ENCODE measurements at places on chromosomes 6 and 20.
A peak's percentile ranks its signal among the peaks of the same experiment; 100 is the strongest.

GRCh38 chr6:87700397-87701343, 1.4 kb downstream of the AKIRIN2 start:
- peak overlapping the region; percentile 89 for H3K27ac ChIP-seq
- H3K36me3 ChIP-seq, result peaks cover 24% of the 10 kb centered on the region
- H3K27me3 ChIP-seq, result no peaks in the 10 kb centered on the region
- peak overlapping the region; percentile 97 for H3K4me3 ChIP-seq
- peak; percentile 85 for DNase-seq

GRCh38 chr6:24910331-24910960, 25.3 kb downstream of the RIPOR2 start:
- H3K36me3 ChIP-seq, result peaks cover 19% of the 10 kb centered on the region
- H3K27ac ChIP-seq, result peak overlapping the region; percentile 100
- DNase-seq, result peak; percentile 94
- H3K4me1 ChIP-seq, result peaks cover 85% of the 10 kb centered on the region

DNA sequence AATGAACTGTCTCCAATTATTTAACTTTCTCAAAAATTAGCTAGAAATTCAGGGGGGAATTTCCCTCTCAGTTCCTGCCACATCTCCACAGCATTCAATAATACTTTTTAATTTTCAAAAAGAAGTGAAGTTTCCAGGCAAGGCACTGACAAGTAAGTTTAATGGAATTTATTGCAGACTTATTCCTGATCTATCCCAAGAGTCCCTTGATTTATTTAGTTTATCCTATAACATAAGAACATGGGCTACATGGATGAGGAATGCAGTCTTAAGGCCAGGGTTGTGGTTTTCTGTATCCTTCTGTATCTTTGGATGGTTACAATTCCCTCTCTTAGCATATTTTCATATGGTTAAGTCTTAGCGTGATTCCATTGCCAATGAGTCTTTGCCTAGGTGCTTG, 126.5 kb downstream of the TSHZ2 start:
- H3K4me1 ChIP-seq, result no peaks in the 10 kb centered on the region
- no peak overlapping the region for H3K27ac ChIP-seq
- no peak overlapping the region for H3K4me3 ChIP-seq
- no peak for DNase-seq
- no peaks in the 10 kb centered on the region for H3K36me3 ChIP-seq

DNA sequence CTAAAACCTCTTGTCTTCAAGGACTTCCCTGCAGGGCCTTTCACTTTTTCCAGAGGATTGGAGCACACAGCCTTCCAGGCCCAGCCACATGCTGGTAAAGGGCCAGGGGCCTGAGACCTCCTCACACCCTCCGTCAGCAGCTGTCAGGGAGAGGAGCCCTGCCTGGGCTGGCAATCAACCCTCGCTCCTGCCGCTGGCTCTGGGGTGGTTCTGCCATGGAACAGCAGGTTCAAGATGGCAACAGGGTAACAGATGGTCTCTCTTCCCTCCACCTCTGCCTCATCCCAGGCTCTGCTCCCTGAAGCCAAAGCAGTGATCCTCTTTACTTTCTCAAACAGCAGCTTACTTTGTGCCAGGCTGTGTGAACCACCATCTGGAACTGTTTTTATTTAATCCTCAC, 23.8 kb downstream of the PCNA start:
- H3K27me3 ChIP-seq, result no peaks in the 10 kb centered on the region
- peaks cover 27% of the 10 kb centered on the region for H3K36me3 ChIP-seq
- no peak overlapping the region for H3K4me3 ChIP-seq
- H3K4me1 ChIP-seq, result peaks cover 18% of the 10 kb centered on the region
- no peak overlapping the region for H3K27ac ChIP-seq

GRCh38 chr6:126069449-126069848, 83.1 kb downstream of the TRMT11 start:
- peaks cover 15% of the 10 kb centered on the region for H3K36me3 ChIP-seq
- no peaks in the 10 kb centered on the region for H3K27me3 ChIP-seq
- DNase-seq, result no peak
- no peak overlapping the region for H3K27ac ChIP-seq

- H3K27ac ChIP-seq, result no peak overlapping the region
- H3K4me1 ChIP-seq, result no peaks in the 10 kb centered on the region
- H3K36me3 ChIP-seq, result no peaks in the 10 kb centered on the region
- H3K27me3 ChIP-seq, result no peaks in the 10 kb centered on the region
- H3K4me3 ChIP-seq, result no peak overlapping the region
Measured at GRCh38 chr6:145017516-145017915, 717.8 kb downstream of the EPM2A start.

DNA sequence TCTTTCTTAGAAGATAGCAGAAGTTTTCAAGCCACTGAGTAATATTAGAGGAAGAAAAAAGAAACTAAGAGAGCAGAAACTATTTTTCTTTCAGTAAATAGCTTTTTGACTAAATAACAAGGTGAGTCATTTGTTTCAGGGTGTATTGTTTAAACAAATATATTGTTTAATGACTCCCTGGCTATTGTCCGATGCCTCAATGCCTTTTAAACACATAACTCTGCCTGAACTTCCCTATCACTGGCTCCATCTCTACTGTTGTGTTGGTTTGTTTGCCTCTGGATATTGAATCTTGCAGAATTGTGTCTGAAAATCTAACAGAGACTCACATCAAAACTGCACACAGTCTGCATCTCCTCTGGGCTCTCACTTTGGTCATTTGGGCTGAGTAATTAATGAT, 19.6 kb upstream of the CLIC5 start:
- no peaks in the 10 kb centered on the region for H3K4me1 ChIP-seq
- no peaks in the 10 kb centered on the region for H3K36me3 ChIP-seq
- H3K27ac ChIP-seq, result no peak overlapping the region
- DNase-seq, result no peak

GRCh38 chr6:74891349-74891831, 314.5 kb downstream of the COL12A1 start:
- no peaks in the 10 kb centered on the region for H3K36me3 ChIP-seq
- H3K4me1 ChIP-seq, result no peaks in the 10 kb centered on the region
- no peak overlapping the region for H3K27ac ChIP-seq
- no peak overlapping the region for H3K4me3 ChIP-seq
- DNase-seq, result no peak
- H3K27me3 ChIP-seq, result no peaks in the 10 kb centered on the region

DNA sequence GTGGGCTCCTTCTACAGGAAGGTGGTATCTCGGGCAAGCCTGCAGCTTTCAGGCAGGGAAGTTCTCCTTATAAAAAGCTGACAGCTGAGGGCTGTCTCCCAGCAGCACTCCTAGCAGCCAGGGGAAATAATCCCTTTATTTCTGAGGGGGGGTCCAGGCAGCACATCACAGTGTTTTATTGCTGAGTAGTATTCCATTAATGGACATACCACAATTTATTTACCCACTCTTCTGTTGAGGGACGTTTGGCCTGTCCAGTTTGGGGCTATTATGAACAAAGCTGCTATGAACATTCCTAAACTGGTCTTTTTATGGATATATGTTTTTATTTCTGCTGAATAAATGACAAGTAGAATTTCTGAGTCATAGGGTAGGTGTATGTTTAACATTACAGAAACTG, 20.0 kb upstream of the PHACTR2 start:
- no peaks in the 10 kb centered on the region for H3K36me3 ChIP-seq
- H3K27me3 ChIP-seq, result no peaks in the 10 kb centered on the region
- no peaks in the 10 kb centered on the region for H3K4me1 ChIP-seq
- no peak for DNase-seq
- H3K4me3 ChIP-seq, result no peak overlapping the region

GRCh38 chr6:50451826-50452400, 261.4 kb upstream of the TFAP2D start:
- H3K36me3 ChIP-seq, result no peaks in the 10 kb centered on the region
- H3K4me3 ChIP-seq, result no peak overlapping the region
- H3K27ac ChIP-seq, result no peak overlapping the region

DNA sequence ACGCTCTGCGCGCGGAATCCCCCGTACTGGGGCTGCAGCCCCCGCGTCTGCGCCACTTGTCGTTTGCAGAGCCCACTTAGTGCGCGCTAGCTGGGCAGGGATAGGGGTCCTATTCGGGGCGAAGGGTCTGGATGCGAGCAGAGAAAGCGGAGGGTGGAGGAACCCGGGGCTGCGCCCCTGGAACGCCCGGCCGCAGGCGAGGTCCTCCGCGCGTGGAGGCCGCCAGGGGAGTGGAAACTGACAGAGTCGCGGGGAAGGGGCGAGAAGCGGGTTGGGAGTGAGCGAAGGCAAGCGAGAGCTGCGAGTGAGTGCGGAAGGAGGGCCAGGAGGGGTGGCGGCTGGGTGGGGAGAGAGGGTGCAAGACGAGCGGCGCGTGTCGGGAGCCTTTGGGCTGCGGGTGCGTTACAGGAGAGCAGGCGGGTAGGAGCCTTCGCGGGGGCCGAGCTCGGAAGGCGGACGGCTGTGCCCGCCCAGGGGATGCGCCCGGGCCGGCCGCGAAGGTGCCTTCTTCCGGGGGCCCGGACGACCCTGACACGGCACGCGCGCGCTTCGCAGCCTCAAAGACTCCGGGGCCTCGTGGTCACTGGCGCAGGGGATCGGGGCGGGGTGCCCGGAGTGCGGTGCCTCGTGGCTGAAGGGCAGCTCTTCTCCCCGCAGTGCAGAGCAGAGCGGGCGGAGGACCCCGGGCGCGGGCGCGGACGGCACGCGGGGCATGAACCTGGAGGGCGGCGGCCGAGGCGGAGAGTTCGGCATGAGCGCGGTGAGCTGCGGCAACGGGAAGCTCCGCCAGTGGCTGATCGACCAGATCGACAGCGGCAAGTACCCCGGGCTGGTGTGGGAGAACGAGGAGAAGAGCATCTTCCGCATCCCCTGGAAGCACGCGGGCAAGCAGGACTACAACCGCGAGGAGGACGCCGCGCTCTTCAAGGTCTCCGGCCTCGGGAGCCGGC, 1.2 kb downstream of the IRF4 start:
- no peaks in the 10 kb centered on the region for H3K27me3 ChIP-seq
- no peaks in the 10 kb centered on the region for H3K4me1 ChIP-seq
- no peaks in the 10 kb centered on the region for H3K36me3 ChIP-seq

DNA sequence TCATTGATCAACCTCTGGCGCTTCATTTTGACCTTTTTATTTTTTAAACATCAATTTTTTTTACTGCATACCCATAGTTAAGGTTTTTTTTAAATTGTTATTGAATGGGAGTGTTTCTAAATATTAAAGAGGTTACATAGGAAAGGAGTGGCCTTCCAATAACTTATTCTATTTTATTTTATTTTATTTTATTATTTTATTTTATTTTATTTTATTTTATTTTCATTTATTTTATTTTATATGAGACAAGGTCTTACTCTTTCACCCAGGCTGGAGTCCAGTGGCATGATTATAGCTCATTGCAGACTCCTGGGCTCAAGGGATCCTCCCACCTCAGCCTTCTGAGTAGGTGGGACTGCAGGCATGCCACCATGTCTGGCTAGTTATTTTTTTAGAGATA, 30.2 kb downstream of the DOP1A start:
- no peaks in the 10 kb centered on the region for H3K27me3 ChIP-seq
- H3K36me3 ChIP-seq, result peaks cover 5% of the 10 kb centered on the region
- no peaks in the 10 kb centered on the region for H3K4me1 ChIP-seq
- H3K27ac ChIP-seq, result no peak overlapping the region
- no peak overlapping the region for H3K4me3 ChIP-seq

DNA sequence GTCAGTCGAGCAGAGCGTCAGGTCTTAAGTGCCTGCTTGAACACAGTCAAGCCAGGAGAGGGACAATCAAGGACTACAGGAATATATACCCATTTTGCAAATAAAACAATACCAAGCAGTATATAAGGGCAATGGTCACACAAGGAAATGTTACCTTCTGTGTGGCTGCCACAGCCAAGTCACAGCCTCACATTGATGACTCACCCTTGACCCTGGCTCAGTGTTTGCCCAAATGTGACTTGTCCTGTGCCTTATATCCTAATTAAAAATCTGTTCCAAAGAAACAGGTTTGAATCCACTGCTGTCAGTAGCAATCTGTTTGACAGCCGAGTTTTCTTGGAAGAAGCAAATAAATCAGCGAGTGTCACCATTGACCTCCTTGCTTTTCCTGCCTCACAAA, 34.3 kb downstream of the C6orf89 start:
- H3K4me3 ChIP-seq, result no peak overlapping the region
- H3K36me3 ChIP-seq, result peaks cover 11% of the 10 kb centered on the region
- no peaks in the 10 kb centered on the region for H3K4me1 ChIP-seq
- H3K27ac ChIP-seq, result no peak overlapping the region
- H3K27me3 ChIP-seq, result no peaks in the 10 kb centered on the region

GRCh38 chr6:20334334-20334733, 67.3 kb upstream of the E2F3 start:
- H3K27ac ChIP-seq, result no peak overlapping the region
- no peaks in the 10 kb centered on the region for H3K4me1 ChIP-seq
- H3K27me3 ChIP-seq, result peaks cover 3% of the 10 kb centered on the region
- no peak overlapping the region for H3K4me3 ChIP-seq

DNA sequence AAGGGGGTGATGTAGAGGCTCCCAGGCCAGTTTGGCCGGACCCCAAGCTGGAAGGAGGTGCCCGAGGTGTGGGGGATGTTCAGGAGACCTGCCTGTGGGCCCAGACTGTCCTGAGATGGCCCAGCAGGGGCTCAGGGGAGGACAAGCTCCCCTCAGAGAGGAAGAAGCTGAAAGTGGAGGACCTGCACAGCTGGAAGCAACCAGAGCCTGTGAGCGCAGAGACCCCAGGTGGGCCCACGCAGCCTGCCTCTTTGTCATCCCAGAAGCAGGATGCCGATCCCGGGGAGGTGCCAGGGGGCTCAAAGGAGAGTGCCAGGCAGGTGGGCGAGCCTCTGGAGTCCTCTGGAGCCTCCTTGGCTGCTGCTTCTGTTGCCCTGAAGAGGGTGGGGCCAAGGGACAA, 29.7 kb downstream of the ZNF831 start:
- no peak for DNase-seq
- peaks cover 4% of the 10 kb centered on the region for H3K4me1 ChIP-seq
- no peak overlapping the region for H3K4me3 ChIP-seq
- H3K27ac ChIP-seq, result no peak overlapping the region

DNA sequence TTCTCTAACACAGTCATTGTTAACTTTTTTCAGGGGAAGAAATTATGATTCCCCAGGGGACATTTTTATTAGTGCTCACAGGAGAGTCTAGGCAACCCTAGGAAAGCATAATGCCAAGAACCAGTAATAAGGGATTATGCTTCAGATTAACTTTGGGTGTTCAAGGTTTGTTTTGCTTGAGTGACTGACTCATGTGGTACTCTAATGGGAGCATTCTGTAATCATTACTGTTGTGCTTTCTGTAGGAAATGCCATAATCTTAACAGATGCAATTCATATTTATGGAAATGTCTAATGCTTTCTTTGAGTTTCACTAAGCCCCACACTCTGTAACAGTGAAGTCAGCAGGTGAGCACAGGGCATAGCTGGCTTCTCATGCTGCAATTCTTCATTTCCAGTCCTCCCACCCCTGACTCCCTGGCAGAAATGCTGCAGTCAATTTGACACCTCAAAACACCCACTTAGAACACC, 263.4 kb upstream of the MAN1A1 start:
- no peak overlapping the region for H3K27ac ChIP-seq
- H3K27me3 ChIP-seq, result no peaks in the 10 kb centered on the region
- no peaks in the 10 kb centered on the region for H3K36me3 ChIP-seq
- no peaks in the 10 kb centered on the region for H3K4me1 ChIP-seq
- DNase-seq, result no peak

GRCh38 chr6:56988145-56988544, 33.2 kb downstream of the BEND6 start:
- 0 out of 2 replicates have a peak, but pooled peaks cover 2% of the 10 kb centered on the region for H3K27me3 ChIP-seq
- no peaks in the 10 kb centered on the region for H3K36me3 ChIP-seq
- H3K27ac ChIP-seq, result no peak overlapping the region
- H3K4me1 ChIP-seq, result no peaks in the 10 kb centered on the region
